ENCODE measurements at places on chromosomes 11 and 22.

DNA sequence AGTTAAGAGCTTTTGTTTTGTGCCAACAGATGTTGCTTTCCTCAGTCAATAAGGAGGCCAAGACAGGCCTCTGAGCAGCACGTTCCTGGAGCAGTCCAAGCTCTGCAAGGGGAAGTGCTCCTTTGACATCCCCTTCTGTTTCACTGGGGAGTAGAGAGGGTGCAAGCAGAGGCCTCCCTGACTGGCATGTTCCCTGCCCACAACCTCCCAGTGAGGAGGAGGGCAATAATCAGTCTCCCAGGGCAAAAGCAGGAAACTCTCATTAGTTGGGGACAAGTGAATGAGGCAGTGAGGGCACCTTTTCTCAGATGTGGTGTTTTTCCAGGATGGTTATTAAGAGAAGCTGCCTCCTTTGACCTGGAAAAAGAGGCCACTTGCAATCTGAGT, 79.5 kb upstream of the ZBED5 start:
- no peak for DNase-seq

- DNase-seq, result no peak
Observed at GRCh38 chr11:12671370-12671769, 2.9 kb upstream of the TEAD1 start.

GRCh38 chr11:37087650-37088572, 489.9 kb upstream of the RAG2 start:
- no peak for DNase-seq

GRCh38 chr11:14082338-14082737, 119.8 kb downstream of the SPON1 start:
- DNase-seq, result no peak

DNA sequence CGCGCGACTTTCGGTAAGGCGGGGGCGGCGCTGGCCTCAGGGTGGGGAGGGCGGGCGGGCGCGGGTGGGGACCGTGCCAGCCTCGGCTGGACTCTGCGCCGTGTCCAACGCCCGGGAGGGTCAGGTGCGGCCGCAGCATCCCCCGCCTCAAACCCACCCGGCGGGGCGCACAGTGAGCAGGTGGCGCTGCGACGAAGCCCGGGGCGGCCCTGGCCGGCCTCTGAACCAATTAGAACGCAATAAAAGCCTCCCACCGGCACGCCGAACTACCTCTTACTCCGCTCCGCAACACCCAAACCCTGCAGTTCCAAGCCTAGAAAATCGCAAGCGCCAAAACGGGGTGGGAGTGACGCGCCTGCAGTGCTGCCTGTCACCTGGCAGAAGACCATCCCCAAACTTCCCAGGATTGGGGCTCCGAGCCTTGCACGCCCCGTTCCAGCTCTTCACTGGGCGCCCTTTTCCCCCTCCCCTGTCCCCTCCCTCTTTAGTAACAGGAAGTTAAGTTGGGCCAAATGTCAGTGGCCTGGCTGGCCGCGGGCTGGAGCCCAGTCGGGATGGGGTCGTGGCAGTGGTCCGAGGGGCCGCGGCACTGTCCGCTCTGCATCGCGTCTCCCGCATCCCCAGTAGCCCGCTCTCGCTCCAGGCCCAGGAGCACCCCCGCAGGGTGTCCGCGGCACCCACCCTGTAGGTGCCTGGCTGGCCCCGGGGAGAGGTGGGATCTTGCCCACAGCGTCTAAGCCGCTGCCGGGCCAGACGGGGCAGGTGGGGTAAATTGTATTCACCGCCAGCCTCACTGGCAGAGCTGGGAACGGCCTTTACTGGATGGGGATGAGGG, 541 bp downstream of the MICAL2 start:
- DNase-seq, result no peak

- peak; percentile 66 for DNase-seq
Observed at GRCh38 chr11:66277471-66278362, at the start of gene CNIH2. Gene CNIH2, plus strand, starts transcription at chr11:66278175. Its CDS starts 282 bp downstream, at chr11:66278457.

GRCh38 chr22:25908755-25909154, 166.8 kb downstream of the MYO18B start:
- no peak for DNase-seq

DNA sequence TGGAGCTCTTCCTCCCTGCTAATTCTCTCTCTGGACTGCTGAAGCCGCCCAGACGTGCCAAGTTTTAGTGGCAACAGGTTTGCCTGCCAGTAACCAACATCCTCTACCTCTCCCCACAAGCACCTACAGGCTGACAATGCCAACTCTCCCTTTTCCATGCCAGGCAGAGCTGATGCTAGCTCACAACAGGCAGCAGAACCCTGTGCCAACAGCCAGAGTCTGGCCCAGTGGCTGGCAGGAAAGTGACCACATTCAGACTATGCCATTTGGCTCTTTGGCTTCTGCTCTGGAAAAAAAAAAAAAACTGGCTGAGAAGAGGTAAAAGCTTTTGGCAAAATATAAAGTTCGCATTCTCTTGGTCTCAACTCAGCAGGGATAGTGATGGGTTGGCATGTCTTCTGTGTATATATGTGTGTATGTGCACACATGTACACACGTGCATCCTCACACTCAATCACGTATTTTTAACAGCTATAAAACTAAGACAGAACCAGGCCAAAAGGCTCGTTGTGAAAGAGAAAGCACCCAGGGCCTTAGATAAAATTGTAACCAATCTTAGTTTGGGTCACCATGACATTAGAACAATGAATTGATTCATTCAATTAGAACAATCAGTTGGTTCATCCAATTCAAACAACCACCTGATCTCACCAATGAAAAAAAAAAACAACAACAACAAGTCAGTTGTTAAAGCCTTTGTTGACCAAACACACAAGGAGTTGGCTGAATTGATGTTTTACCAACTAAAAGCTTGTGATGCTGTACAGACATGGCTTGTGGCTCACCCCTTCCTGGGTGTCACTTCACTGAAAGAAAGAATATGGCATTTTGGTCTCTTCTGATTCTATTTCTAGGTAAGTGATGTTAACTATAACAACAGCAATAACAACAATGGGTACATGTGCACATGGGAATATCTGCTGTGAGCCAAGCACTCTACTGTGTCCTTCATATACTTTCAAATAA, 48.6 kb downstream of the TRIM29 start:
- DNase-seq, result no peak

DNA sequence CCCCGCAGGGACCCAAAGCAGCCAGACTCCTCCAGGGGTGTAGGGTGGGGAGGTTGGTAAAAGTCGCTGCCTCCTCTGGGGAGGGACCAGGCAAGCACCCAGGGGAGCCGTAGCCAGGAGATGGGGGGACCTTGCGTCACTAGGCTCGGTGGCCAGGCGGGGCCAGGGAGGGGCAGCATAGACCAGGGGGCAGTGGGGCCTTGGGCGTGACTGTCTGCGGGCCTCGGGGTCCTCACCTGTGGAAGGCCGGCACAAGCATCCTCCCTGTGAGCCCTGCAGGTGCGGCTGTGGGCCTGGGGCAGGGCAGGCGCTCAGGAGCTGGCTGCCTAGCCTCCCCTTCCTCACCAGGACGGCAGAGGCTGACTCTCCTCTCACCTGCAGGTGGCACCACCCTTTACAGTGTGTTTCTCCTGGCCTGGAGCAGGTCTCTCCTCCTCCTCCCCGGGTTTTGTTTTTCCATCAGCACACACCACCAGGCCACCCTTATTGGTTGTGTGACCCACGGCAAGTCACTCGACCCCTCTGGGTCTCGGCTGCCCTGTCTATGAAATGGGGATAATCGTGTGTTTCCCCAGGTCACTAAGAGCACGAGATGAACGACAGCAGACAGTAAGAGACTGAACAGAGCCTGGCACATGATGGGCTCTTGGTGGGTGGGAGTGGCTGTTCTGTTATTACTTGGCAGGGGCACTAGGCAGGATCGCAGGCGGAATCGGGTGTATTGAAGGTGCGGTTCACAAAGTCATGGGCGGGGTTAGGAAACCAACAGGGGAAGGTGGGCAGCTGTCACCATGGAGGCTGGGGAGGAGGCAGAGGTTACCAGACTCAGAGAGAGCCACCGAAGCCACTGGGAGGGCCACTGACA, 52.7 kb downstream of the FLRT1 start:
- DNase-seq, result no peak

DNA sequence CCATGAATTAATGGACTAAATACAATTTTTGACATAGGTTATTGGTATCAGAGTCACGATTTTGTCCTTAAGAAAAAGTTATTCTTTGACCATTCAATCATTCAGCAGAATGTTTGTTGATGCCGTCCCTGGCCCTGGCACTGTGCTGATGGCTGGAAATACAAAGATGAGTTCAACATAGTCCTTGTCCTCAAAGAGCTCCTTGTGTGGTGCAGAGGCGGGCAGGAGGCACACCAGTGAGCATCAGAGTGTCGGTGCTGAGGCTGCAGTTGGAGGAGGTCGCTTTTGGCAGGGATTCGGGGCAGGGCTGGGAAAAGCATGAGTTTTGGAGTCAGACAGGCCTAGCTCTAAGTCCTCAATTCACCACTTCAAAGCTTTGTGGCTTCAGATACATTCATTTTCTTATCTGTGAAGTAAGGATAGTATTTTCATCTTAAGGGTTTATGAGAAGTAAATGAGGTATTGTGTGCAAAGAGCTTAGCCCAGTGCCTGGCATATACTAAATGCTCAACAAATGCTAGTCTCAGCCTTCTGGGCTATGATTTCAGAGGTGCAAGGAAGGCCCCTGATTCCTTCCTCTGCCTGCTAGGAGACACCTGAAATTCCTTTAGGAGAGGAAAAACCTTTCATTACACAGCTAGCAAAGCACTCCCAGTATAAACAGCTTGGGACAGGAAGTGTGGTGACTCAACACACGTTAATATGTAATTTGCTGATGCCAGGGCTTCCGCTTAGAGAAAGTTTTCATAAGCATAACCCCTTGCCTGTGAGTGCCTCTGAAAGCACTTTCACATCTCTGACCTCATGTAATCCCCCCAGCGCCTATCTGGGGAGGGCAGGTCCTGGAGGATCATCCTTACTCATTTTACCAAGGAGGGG, 113.8 kb downstream of the NECTIN1 start:
- no peak for DNase-seq

- no peak for DNase-seq
Observed at GRCh38 chr11:2576111-2576510, 123.7 kb downstream of the KCNQ1OT1 start.
